ENCODE measurements at places on chromosomes 1 and 21.

- DNase-seq, result no peak
Measured at GRCh38 chr1:21568809-21569385, 59.7 kb downstream of the ALPL start.

DNA sequence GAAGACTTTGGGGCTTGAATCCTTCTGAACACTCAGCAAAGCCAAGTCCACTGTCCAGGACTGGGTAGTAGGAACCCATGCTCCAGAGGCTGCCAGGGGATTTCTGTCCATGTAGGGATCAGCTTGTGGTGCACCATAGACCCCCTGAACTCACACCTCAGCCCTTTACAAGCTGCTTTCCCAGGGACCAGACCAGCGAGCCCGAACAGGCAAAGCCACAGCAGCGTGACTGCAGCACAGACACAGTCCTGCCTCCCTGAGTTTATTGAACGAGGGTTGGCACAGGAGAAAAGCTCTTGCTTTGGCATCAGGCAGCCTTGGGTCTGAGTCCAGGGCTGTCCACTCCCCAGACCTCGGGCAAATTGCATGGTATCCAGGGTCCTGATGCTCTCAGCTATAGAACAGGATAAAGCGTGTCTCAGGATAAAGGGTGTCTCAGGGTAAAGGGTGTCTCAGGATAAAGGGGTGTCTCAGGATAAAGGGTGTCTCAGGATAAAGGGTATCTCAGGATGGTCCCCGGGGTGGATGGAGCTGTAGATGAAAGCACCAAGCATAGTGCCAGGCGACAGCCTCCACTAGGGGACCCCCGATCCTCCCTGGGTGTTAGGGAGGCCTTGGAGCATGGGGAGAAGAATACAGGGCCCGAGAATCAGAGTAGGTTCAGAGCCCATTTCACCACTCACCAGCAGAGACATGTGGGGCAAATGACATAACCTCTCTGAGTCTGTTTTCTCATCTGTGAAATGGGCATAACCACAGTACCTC is 648.8 kb downstream of the NPHP4 start:
- no peak for DNase-seq

- DNase-seq, result peak; percentile 63
Measured at GRCh38 chr1:206766251-206766856, 4.2 kb upstream of the IL19 start.

GRCh38 chr1:15151871-15152270 is 1.7 kb upstream of the TMEM51 start:
- no peak for DNase-seq

GRCh38 chr1:11505591-11506538 is 26.9 kb downstream of the DISP3 start:
- DNase-seq, result no peak

- DNase-seq, result no peak
Measured at GRCh38 chr1:38005195-38006007, at the start of gene FHL3. Gene FHL3, minus strand, starts transcription at chr1:38005514. Its CDS starts 6,102 bp downstream, at chr1:37999412.

DNA sequence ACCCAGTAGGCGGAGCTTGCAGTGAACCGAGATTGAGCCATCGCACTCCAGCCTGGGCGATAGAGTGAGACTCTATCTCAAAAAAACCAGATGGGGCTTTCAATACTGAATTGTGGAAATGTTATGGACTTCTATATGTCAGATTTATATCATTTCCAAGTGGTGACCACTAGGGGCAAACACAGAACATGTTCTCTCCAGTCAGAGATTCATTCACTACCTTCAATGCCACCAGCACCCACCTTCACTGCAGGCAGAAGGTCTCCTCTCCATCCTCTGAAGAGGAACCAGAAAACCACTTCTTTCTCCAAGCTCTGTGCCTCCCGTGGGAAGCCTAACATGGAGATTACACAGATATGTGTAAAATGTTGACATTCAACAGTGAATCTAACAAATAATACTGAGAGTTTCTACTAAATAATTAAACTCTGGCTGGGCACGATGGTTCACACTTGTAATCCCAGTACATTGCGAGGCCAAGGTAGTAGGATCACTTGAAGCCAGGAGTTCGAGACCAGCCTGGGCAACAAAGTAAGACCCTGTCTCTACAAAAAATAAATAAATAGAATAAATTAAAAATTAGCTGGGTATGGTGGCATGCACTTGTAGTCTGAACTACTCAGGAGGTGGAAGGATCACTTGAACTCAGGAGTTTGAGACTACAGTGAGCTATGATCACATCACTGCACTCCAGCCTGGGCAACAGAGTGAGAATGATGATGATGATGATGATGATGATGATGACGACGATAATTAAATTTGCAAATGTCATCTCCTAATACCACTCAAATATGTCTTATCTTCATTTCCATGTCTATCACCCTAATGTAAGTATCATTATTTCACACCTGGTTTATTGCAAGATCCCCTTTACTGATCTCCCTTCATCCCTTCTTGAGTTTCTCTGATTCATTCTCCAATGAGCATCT is 151.1 kb downstream of the ZNF281 start:
- no peak for DNase-seq

DNA sequence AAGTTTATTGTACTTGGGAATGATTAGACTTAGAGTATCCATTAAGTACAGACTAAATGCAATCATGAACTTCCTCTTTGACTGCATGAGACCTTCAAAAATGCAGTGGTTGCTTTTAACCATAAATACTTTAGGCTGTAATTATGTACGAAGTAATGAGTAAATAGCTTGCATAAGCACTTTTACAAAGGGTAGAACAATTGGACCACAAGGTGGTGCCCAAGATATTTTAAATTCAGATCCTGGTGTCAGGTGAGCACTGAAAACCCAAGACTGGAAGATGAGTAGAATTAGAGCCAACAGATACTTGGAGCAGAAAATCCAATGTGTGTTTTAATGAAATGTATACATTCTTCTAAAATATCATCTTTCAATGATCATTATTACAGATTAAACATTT is 43.4 kb upstream of the RHOU start:
- DNase-seq, result no peak

DNA sequence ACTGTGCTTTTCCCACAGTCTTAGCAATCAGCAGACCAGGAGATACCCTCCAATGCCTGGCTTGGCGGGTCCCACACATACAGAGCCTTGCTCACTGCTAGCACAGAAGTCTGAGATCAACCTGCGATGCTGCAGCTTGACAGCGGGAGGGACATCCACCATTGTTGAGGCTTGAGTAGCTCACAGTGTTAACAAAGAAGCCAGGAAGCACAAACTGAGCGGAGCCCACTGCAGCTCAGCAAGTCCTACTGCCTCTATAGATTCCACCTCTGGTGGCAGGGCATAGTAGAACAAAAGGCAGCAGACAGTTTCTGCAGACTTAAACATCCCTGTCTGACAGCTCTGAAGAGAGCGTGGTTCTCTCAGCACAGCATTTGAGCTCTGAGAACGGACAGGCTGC is 33.4 kb downstream of the MNDA start:
- no peak for DNase-seq

DNA sequence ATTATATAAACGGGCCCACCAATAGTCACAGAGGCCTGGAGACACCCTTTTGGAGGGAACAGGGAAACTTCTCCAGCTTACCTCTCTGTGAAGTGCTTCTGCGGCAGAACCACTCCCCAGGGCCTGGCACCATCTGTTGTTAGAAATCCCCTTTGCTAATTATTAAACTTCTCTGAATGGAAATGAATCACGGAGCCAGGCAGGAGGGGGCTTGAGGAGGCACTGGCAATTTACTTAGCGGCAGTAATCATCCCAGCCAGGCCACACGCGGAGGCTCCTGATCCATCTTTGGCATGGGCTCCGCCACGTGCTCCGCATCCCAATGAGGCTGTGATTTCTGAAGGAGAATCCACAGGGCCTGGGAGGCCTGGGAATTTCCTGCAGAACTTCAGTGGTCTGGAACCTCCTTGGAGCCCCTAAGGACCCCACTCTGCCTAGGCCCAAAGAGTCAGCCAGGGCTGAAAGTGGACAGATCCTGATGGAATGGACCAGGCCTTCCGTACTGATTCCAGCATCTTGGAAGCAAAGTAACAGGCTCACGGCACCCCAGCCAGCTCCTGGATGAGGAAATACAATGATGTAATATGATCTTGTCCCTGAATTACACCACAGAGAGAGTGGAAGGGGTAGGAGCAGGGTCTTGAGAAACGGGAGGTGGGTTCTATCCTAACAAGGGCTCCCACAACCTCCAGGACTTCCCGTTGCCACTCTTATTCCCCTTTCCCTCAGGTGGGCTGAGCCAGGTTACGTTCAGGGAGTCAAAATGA is 62.3 kb downstream of the GRIK3 start:
- no peak for DNase-seq

GRCh38 chr1:242023805-242024204 is 24.9 kb upstream of the MAP1LC3C start:
- no peak for DNase-seq

DNA sequence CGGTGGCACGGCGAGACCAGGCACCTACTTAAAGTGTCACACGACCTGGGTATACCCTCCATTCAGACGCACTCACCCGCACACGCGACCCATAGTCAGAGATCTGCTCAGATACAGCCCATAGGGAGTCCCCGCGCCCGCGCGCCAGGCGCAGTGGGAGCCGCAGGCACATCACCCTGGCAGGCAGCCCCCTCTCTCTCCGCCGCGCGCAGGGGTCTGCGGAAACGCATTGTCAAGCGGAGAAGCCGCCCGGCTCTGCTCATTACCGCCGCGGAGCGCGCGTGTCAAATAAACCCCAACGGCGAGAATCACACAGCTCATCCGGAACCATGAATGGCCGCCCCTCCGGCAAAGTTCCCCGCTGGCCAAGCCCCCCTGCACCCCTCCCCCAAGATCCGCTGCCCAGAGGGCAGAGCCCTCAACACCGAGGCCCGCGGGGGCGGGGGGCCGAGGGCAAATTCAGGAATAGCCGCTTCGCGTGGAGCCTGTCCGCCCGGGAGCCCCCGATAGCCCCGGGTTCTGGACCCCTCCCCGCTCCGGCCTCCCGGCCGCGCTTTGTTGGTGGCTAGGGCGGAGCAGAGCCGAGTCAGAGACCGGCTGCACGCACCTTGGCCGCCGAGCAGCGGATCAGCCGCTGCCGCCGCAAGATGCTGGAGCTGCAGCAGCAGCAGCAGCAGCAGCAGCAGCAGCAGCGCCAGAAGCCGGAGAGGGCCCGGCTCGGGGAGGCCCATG is 522 bp downstream of the LRP8 start:
- DNase-seq, result peak; percentile 46

GRCh38 chr1:41003127-41003639 is 18.3 kb downstream of the SLFNL1 start:
- DNase-seq, result no peak

DNA sequence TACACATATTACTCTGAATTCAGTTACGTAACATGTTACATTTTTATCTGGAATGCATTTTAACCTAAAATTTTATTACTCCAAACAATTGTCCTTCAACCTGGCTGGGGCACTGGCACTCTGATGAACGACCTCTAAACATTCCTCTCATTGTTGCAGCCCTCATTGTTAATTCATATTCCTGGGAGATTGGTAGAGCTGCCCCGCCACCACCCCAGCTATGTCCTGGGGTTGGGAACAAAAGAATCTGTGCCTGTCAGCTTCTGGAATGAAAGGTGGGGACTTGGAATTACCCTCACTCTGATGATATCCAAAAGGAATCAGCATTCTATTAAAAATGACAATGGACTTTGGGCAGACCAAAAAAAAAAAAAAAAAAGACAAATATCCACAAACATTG is 38.0 kb upstream of the DESI2 start:
- no peak for DNase-seq

DNA sequence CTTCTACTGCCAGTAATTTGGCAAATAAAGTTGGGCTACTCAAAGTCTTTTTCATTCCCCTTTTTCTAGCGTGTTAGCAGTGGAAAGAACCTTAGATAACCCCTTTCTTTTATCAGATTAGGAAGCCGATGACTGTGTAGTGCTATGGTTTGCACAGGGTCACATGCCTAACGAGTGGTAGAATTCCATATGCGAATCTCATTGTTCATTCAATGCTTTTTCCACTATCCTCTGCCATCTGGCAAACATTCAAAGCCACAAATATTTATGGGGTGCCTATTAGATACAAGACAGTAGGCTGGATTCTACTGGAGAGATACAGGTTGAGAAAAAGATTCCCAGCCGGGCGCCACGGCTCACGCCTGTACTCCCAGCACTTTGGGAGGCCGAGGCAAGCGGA is 14.9 kb upstream of the IER5 start:
- no peak for DNase-seq

- DNase-seq, result no peak
Measured at GRCh38 chr1:232690285-232690935, 60.5 kb upstream of the SIPA1L2 start.

DNA sequence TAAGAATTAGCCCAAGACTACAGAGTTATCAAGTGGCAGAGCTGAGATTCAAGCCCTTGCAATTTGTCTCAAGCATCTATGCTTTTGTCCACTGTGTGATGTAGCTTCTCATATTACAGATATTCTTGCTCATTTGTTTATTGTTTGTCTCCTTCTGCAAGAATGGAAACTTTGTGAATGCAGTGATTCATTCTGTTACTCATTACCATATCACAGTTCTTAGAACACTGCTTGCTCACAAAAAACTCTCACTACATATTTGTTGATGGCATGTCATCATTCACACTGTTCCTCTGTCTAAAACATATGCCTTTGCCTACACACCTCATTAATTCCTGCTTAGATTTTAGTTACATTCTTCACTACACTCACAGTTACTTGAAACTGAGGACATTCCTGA is 1198.9 kb downstream of the PLA2G4A start:
- no peak for DNase-seq

- DNase-seq, result peak; percentile 43
Measured at GRCh38 chr1:11893907-11894251, 32.3 kb downstream of the KIAA2013 start.

- DNase-seq, result no peak
Measured at GRCh38 chr1:65564493-65564892, 144.0 kb downstream of the LEPR start.

GRCh38 chr1:191953526-191953925 is 204.7 kb upstream of the RGS18 start:
- no peak for DNase-seq

DNA sequence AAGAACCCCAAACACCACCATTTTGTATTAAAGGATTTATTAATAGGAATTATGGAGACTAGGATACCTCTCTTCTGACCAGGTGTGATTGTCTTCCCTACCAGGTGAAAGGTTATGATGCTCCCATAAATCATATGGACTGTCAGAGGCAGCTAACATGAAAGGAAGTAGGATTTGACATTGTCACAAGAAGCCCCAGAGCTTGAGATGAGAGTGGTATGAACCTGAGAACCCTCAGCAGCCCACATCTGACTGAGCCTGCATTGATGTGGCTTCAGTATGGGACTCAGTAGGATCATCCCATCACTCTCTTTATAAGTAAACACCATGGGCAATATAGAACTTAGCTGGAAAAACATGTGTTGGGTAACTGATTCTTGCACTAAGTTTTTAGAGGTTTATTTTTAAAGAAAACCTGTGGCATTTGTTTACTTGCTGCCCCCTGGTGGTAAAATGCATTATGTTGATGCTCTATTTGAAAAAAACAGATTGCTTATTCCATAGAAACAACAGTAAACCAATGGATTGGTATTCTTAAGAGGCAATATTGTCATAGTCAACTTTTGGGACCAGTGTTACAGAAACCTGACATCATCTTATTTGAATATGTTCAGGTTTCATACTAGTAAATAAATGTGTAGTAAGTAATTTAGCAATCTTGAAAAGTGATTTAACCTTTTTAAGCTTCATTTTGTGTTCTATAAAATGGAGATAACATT is 16.6 kb upstream of the CACYBP start:
- DNase-seq, result no peak
